ENCODE measurements at places on chromosomes 2 and 18. TPM values are rescaled to one million over a fixed set of nuclear protein-coding genes. Genes with fewer than 3 reads are reported as not detected.

Gene DNER
- 10.2 TPM for total RNA-seq

Gene MAPK4
- 0.09 TPM for total RNA-seq

Gene SRD5A2
- total RNA-seq: 0.01 TPM

Gene HAAO
- total RNA-seq: not detected

Gene ZSWIM2
- total RNA-seq: not detected

Gene PRR30
- total RNA-seq: not detected

Gene MARCHF4
- 45.6 TPM for total RNA-seq

Gene IGFBP2
- 88.0 TPM for total RNA-seq

Gene PJVK
- total RNA-seq: 1.3 TPM

Gene ASIC4
- not detected for total RNA-seq

Gene SELENOI
- total RNA-seq: 19.6 TPM

Gene AFF3
- 0.06 TPM for total RNA-seq

Gene TSGA10
- 4.6 TPM for total RNA-seq

Gene CCL20
- total RNA-seq: 7.7 TPM

Gene NETO1
- total RNA-seq: not detected

Gene TMEM247
- total RNA-seq: not detected

Gene NEURL3
- 2.2 TPM for total RNA-seq

Gene FAP
- 0.16 TPM for total RNA-seq

Gene HOXD12
- not detected for total RNA-seq
